A549 treated with Hydrocortisone at 1 μM for 4 hours (cell line): ENCODE measurements at places on chromosomes 1 and 21. TPM values are rescaled to one million over a fixed set of nuclear protein-coding genes. Genes with fewer than 3 reads are reported as not detected.

The TMPRSS3 gene
- 0.10 to 0.36 TPM (median 0.22 TPM) in 5 replicates for total RNA-seq

The RNU1-4 gene
- 6.1 to 30.4 TPM (median 9.0 TPM) in 3 of 5 replicates, not detected in the others for total RNA-seq

The RPE65 gene
- total RNA-seq, result not detected in 5 replicates

The TLCD4 gene
- total RNA-seq, result 7.7 to 12.5 TPM (median 10.4 TPM) in 5 replicates

The COPA gene
- total RNA-seq, result 79.9 to 107 TPM (median 85.9 TPM) in 5 replicates

The CELA3A gene
- total RNA-seq, result not detected in 5 replicates

The DNAJC11 gene
- total RNA-seq, result 31.0 to 38.5 TPM (median 32.6 TPM) in 5 replicates
